Stimulated activated CD4-positive, alpha-beta T cell treated with anti-CD3 and anti-CD28 coated beads, Interleukin-15, amount 100 ng/mL, for 48 hours (primary cell): ENCODE measurements at places on chromosomes 13 and 19.

DNA sequence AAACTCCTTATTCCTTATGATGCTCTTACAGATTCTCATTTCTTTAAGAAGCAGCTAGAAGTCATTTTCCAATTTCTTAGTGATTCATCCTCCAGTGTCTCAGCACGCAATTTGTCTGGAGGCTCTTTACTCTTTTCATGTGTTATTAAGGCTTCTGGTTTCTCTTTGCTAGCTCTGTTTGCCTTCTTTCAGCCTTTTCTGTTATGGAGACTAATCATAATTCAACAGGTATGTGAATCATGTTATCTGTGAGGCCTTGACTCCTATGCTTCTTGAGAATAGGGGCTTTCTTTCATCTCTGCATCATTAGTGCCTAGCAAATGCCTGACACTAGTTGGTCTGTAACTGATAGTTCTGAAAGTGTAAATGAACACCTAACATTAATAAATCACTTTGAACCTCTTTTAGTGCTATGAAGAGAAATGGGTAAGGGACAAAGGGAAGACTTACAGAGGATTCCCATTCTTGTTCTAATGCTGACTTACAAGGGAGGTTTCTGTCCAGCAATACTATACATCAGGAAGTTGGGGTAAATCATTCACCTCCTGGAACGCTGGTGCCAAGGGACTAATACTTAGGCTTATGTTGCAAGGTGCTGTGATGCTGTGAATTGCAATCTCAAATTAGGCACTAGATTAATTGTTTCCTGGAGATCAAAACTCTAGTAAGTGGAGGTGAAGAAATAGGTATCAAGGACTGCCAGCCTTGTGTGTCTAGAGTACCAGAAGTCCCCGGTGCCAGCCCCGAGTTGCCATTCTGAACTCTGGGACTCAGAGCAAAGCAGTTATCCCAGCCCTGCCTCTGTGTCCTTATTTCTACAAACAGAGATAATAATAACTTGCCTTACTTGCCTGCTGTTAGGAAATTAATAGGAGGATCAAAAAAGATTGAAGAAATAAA is 265.6 kb downstream of the DCLK1 start:
- DNase-seq = no peak

GRCh38 chr13:109667056-109667455 is 119.3 kb downstream of the IRS2 start:
- no peak for DNase-seq

DNA sequence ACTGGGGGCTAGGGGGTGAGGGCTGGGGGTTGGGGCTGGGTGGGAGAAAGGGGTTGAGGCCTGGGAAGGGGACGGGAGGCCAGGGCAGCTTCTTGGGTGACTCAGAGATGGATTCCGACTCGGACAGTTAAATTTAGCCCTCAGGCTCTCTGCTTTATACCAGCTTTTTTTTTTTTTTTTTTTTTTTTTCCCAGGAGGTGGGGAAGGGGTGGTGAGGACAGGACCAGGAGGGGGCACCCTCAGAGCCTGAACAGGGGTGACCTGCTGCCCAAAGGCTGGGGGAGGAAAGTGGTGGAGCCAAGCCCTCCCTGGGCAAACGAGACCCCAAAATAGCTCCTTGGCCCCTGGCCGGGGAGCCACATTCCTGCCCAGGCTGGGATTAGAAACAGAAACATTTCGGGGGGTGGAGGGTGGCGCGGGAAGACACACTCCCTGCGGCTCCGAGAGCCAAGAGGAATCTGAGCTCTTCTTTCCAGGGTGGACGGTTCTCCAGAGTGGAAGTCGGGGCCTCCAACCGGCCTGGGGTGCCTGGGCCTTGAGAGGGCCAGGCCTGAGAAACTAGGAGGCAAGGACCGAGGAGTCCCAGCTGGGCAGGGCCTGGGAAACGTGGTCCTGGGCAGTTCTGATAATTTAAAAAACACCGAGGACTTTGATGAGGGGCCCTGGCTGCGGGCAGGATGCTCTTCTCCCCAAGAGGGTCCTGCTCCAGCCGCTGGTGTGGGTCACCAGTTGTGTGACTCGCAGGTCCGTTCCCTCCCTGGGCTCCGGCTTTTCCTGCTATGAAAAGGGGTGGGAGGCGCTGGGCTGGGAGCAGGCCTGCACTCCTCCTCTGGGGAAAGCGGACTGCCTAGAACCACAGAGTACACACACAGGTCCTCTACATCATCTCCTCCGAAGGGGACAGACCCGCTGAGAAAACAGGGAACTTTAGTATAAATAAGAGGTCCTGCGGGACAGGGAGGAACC is 813 bp upstream of the DMPK start:
- no peak for DNase-seq

DNA sequence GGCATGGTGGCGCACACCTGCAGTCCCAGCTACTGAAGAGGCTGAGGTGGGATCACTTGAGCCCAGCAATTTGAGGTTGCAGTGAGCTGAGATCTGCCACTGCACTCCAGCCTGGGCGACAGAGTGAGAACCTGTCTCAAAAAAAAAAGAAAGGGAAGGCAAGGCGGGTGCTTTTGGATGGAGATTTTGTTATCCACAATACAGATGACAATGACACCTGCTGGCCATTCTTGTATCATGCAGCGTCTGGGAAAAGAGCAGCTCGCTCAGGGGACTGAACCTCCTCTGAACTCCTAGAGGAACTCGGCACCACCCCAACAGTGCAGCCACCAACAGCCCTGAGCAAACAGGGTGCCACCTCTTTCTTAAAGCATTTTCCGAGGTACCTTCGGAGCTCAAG is 22.8 kb downstream of the HAUS8 start:
- no peak for DNase-seq

DNA sequence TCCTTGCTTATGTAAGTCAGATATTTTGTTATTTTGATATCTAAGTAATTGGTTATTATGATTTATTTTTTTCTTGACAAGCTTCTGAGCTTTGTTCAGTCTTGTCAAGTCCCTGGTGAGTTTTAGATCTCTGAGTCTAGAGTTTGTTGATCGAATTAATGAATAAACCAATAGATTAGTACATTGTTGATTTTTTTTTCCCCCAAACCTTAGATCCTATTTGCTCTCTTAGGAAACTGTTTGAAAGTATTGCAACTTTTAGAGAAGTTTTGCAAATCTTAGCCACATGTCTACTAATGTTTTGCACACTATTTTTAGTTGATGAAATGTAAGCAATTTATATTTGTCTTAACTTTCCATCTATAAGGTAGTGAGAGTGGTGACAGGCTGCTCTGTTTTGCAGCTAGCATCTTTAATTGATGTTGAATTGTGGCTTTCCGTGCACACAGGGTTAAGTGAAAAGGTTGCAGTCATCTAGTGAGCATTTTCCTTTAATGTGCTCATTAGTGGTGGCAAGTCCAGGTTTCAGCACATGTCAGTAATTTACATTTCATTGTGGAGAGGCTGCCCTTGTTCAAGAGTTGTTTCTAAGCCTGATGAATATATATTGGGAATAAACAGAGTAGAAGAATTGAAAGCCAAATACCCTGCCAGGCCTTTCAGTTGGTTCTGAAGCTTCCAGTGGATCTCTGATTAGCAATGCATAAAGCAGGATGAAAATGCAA is 86.3 kb downstream of the PCCA start:
- no peak for DNase-seq

DNA sequence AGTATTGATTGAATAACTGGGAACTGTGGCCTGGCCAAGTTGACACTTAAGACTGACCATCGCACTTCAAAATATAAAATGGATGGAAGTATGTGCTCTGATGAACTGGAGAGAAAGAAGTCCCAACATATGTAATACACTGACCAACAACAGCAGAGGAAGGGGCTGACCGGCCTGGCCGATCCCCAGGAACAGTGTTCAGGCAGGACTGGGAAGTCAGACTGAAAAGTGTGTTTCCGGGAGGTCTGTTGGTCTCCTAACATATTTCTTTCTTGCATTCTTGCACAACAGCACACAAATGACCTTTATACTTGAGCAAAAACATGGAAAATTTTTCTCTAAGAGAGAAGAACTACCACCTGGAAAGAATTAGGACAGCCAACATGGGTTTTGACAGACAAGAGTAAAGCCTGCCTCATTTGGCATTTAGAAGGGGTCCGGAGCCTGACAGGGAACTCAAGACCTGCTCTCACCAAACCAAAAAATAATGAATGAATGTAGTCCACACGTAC is 297.8 kb downstream of the OXGR1 start:
- DNase-seq = no peak

DNA sequence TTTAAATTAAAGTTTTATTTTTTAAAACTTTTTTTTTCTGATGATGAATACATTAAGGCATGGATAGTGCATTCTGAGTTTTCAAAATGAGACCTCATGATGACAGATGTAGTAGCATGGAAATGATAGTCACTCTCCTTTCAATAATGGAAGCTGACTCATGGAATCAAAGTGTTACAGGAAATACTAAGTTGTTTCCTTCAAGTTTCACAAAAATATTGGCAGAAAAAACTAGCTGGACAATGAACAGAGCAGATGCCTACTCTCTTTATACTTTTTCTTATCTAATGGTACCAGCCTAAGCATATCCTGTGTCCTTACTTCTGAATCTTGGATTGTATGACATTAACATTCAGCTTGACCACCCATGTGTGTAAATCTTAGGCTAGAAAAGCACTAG is 1337.3 kb downstream of the PCDH9 start:
- DNase-seq = no peak
